Panc1 (cell line): ENCODE measurements at places on chromosomes 12 and 14. TPM values are rescaled to one million over a fixed set of nuclear protein-coding genes. Genes with fewer than 3 reads are reported as not detected.

Gene RASAL1
- 0.28 TPM for total RNA-seq

Gene FBLN5
- total RNA-seq, result 0.23 TPM

Gene CRIP2
- 280 TPM for total RNA-seq

Gene FIGNL2
- total RNA-seq, result 0.23 TPM

Gene TDRD9
- total RNA-seq, result not detected

Gene EML5
- 0.10 TPM for total RNA-seq

Gene KLHDC1
- total RNA-seq, result 1.3 TPM

Gene PPTC7
- total RNA-seq, result 18.4 TPM

Gene CPNE6
- not detected for total RNA-seq

Gene MYH6
- total RNA-seq, result not detected

GRCh38 chr14:96122496-96122895 lies 82.1 kb upstream of the BDKRB2 start:
- DNase-seq, result no peak

DNA sequence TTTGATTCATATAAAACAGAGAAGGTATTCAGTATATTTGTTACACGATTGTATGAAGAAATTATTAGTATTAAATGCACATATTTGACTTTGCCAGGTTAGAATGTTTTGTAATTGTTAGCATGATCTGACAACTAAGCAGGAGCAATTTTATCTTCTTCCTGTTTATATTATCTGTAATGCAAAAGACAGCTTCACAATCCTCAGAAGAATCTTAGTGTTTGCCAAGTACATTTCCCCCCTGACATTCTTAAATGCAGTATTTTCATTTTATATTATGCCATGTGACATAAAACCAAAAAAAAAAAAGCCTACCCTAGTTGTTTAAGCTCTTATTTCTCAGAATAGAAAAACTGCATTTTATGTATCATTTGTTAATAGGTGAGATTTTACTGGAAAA lies 469.4 kb downstream of the FOXG1 start:
- no peak for DNase-seq

DNA sequence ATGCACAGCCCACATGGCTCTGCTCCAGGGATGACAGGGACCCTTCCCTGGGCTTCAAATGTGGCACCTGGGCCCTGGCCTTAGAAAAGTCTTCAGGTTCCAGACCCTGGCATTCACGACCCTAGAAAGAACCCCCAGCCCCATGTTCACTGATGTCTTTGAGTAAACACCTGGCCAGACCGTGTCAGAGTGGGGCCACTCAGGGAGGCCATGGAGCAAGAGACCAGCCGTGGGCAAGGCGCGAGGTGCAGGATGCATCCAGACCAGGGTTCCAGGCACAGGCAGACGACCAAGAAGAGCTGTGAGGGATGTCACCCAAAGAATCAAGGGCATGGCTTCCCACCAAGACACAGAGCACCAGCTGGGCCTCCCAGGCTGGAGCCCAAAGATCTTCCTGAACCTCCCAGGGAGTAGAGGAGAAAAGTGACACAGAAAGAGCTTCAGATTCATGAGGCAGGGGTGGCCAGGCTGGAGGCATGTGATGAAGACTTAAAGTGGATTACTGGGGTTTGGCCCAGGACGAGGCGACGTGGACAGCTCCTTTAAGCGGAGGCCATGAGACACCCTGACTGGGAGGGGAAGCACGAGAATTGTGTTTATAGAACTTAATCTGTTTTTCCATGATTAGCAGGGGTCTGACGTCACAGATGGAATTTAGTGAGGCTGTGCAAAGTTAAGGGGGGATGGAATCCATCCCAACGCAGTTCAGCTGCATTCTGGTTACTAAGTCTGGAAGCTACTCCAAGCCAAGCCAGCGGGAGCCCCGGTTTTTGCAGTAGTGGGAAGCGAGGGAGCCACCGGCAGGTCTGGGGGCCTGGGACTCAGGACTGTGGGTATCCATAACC lies 61.6 kb downstream of the ARL6IP4 start:
- DNase-seq, result no peak

GRCh38 chr12:54039417-54040147 lies 6.7 kb downstream of the HOXC5 start:
- DNase-seq, result no peak

- DNase-seq, result no peak
These were observed 11.4 kb downstream of the MANSC1 start for GRCh38 chr12:12338527-12339168.

DNA sequence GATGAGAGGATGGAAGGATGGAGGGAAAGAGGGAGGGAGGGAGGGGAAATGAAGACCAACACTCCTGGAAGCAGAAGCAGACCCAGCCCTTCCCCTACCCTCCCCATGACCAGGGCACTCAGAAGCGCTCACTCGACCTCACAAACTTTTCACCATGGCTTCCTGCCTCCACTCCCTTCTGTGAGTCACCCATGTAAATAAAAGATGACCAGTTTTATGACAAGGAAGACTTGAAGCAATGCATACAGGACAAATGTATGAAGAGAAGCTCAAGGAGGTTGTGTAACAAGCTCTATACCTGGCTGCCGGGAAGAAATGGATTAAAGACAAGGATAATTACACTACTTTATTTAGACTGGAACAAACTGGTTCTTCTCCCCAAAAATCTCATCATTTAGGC lies 63.8 kb downstream of the CDC42BPB start:
- peak; percentile 46 for DNase-seq

- no peak for DNase-seq
These were observed 37.0 kb upstream of the PPM1H start for GRCh38 chr12:62971769-62972525.

- DNase-seq, result no peak
These were observed 577 bp downstream of the ATG101 start for GRCh38 chr12:52070185-52070925.

- DNase-seq, result no peak
These were observed 10.4 kb downstream of the G2E3 start for GRCh38 chr14:30569216-30569902.

GRCh38 chr14:100836941-100837804 lies 11.3 kb downstream of the MEG3 start:
- no peak for DNase-seq

GRCh38 chr12:80352474-80352873 lies 91.6 kb upstream of the PTPRQ start:
- no peak for DNase-seq

- no peak for DNase-seq
These were observed 121.4 kb downstream of the TRMT5 start for GRCh38 chr14:60859525-60859924.

DNA sequence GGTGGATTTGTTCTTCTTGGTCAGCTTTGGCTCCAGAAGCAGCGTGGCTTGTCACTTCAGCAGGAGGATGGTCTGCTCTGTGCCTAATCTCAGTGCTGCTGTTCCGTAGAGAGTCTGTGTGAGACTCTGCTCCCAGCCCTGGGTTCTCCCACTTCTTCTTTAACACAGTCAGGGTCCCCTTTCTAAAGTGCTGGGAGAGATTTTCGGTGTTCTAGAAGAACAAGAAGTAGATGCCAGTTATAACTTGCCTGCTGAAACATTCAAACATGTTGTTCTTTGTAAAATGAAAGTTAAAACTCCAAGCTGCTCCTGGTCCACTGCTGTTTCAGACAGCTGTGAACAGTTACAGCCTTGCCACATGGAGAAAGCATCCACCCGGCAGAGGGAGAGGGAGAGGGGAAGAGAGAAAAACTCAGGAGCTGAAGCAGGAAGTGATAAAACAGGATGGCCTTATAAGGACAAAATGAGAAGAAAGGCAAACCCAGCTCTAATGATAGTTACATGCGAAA lies 55.2 kb upstream of the CERS5 start:
- DNase-seq, result peak; percentile 87

GRCh38 chr14:103597623-103598377 lies 31.2 kb upstream of the KLC1 start:
- no peak for DNase-seq

DNA sequence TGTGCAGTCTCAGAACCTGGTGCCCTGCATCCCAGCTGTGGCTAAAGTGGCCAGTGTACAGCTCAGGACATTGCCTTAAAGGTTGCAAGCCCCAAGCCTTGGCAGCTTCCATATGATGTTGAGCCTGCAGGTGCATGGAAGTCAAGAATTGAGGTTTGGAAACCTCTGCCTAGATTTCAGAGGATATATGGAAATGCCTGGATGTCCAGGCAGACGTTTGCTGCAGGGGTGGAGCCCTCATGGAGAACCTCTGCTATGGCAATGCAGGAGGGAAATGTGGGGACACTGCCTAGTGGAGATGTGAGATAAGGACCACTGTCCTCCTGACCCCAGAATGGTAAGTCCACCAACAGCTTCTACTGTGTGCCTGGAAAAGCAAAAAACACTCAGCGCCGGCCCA lies 17.9 kb upstream of the CNIH1 start:
- no peak for DNase-seq

DNA sequence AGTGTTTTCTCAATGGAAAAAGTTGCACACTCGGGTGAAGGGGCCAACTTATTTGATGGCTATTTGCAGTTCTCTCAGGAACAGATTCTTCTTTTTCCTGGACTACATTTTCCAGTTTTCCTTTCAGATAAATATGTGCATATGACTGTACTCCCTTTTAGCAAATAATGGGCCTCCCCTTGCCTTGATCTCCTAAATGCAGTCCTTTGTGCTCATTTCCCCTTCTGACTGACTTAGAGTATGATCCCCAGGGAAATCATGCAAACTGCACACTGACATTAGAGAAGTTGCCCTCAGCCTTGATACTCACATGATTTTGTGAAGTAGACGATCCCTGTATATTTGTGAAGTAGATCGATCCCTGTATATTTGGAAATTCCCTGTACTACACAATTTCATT lies 492.9 kb upstream of the NOVA1 start:
- DNase-seq, result no peak

GRCh38 chr12:53224897-53225634 lies 6.9 kb downstream of the RARG start:
- no peak for DNase-seq

DNA sequence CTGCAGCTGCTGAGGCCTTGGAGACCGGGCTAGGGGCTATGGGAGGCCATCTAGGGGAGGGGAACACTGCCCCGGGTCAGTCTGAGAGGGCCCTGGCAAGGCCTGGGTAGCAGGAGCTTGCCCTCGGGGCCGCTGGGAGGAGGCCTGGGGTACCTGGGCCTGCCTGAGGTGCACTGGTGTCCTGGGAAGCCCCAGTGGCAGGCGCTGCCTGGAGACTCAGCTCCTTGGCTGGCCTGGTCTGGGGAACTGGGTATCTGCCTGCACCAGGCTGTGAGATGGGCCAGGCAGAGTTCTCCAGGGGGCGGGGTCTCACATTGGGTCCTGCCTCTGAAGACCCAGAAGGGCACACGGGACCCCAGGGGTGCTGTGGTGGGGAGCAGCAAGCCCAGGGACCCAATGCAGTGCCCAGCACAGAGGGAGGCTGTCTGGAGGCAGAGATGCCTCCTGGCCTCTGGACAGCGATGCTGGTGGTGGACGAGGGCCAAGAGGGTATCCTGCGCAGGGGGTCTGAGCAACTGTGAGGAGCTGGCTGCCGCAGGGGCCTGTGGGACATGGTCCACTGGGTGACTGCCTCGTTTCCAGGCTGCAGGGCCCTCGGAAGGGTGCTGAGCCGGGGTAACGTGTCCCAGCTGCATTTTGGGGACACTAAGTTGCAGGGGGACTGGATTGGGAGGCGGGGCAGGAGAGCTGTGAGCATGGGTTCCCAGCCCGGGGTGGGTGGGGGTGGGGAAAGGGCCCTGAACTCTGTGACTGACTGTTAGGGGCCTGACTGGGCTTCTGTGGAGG lies 7.4 kb upstream of the MTA1 start:
- no peak for DNase-seq

GRCh38 chr12:46785382-46785781 lies 40.4 kb downstream of the SLC38A4 start:
- DNase-seq, result no peak

DNA sequence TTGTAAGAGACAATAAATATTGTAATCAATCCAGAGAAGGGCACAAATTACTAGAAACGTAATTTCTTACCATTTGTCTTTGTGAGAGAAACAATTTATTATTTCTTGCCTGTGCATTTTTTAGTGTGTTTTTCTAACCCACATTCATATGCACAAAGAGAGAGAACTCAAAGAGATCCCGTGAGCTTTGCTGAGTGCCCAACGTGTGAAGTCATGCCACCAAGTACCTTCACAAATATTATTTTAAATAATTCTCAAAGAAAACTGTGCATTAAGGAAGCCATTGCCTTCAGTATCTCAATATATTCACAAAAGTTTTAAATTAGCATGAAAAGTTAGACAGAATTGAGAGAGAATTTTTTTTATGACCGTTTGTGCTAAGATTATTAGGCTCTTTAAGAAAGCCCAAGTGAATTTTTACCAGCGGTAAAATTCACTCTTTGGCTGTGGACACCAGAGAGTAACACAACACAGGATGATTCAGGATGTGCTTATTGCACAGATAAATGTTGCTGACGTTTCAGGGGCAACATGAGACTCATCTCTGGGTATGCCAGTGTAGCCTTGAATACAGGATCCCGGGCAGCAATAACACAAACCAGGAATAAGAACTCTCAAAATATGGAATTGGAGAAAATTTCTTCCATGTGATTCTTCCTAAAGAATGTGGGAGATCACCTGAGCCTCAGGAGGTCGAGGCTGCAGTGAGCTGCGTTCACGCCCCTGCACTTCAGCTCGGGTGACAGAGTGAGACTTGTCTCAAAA lies 2.9 kb downstream of the ARHGDIB start:
- no peak for DNase-seq

DNA sequence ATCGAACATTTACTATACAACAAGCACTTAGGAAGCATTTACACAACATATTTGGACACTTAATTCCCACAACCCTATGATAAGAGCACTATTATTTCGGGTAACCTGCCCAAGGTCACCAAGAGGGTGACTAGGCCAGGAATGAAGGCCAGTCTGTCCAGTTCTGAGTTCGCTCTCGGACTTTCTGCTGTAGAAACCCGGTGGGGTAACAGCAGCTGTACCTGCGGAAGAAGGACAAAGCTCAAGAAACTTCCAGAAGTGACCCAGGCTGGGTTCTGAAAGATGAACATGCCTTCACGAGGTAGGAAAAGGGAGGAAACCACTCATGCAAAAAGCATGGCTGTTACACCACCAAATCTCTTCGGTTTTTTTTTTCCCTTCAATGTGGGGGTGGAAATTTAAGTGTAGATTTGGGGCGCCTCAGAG lies 10.8 kb downstream of the PLA2G1B start:
- DNase-seq, result no peak

DNA sequence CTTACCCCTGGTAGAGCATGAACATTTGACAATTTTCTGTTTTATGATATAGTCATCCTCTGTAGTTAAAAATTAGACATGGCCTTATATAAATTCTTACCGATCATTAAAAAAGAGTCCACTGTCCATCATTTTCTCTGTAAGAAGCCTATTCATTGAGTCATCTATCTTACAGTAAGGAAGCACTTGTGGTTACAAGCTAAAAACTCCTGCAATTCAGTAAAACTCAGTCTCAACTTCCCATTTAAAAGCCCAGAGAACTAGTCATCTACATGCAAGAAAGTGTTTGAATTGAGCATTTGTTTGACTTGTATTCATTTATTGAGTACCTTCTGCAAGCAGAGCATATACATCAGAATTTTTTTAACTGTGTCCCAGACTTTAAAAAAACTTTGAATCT lies 63.3 kb downstream of the GTF2A1 start:
- no peak for DNase-seq

GRCh38 chr12:32332446-32332845 lies 66.9 kb upstream of the FGD4 start:
- no peak for DNase-seq
